ENCODE measurements at places on chromosomes 6 and 20.

GRCh38 chr6:72621291-72622093, at the start of gene KCNQ5:
TSS of gene KCNQ5 (plus strand) at chr6:72622064.
- no peak for DNase-seq

- no peak for DNase-seq
Measured at GRCh38 chr6:110542311-110543024, 66.1 kb upstream of the SLC22A16 start.

- DNase-seq: no peak
Measured at GRCh38 chr20:15817351-15817750, 755.9 kb downstream of the KIF16B start.

GRCh38 chr20:64082820-64083377, 1.3 kb downstream of the LKAAEAR1 start:
- DNase-seq: no peak

DNA sequence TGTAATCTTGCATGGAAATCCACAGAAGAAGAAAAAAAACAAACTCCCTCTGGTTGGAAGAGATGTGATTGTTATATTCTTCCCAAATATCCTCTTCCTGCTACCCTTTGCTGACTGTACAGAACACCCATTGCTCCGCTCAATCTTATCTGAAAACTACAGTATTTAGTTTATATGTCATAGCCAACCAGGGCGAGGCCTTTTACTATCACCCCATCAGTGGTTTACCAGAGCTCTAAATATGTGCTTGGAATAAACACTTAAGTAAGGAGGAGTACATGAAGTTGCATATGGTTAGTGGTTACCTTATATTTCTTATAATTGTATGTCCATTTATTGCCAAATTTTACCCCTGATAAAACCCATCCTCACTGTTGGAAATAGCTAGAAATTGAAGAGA, 12.2 kb downstream of the PRL start:
- DNase-seq: no peak

DNA sequence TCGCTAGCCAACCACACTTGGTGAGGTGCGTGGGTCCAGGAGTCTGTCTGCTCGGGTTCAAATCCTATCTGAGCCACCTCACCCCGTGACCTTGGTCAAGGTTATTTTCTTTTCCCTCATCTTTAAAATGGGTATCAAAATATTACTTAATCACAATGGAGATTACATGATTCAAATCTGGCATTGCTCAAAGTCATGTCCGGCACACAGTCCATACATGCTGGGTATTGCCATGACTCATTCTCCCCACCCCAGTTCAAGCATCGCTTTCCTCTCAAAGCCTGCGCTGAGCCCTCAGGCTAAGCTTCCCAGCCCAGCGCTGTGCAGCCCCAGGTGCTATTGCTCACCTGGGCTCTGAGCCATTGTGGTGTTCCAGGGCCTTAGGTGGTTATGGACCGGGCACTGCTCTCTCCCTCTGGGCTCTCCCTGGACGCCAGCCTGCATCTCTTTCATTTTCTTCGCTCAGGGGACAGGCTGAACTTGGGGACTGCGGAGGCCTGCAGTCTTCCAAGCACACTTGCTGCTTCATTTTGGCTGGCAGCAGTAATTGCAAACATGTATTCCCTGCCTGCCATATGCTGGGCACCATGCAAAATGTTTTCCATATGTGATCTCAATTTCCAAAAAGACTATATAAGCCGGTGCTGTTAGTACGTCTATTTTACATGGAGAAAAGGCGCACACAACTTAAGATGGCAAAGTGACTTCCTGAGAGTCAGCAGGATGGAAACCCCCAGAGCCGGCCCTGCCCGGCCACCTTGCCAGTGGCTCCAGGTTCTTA, 27.3 kb downstream of the WRNIP1 start:
- no peak for DNase-seq

DNA sequence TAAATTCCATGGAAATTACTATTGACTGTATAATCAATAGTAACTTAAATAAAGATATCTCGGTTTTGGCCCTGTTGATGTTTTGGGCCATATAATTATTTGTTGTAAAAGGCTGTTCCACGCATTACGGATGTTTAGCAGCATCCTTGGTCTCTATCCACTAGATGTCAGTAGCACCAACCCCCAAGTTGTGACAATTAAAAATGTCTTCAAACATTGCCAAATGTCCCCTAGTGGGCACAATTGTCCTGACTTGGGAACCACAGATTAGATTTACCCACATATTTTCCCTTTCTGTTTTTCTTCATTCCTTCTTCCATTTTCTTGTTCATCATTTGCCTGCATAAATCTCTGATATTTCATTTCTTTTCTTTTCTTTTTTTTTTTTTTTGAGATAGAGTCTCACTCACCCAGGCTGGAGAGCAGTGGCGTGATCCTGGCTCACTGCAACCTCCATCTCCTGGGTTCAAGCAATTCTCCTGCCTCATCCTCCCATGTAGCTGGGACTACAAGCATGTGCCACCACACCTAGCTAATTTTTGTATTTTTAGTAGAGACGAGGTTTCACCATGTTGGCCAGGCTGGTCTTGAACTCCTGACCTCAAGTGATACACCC, 13.6 kb upstream of the WFDC8 start:
- no peak for DNase-seq

GRCh38 chr6:167136376-167136775, 13.5 kb downstream of the CCR6 start:
- DNase-seq: no peak

DNA sequence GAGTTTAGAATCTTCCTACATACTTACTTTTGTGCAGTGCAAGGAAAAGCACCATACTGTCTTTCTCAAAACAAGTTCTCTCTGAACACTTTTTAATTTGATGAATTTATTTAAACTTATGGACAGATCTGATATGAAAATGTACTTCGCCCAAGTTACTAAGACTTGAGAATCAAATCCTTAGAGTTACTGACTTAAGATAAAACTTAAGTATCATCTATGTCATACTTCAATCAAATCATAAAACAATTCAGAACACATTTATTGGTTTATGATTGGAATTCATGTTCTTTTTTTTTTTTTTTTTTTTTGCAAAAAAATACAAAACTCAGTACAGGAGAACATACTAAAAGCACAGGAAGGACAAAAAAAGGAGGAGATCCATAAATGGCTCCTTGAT, 77.7 kb downstream of the MBOAT1 start:
- no peak for DNase-seq

DNA sequence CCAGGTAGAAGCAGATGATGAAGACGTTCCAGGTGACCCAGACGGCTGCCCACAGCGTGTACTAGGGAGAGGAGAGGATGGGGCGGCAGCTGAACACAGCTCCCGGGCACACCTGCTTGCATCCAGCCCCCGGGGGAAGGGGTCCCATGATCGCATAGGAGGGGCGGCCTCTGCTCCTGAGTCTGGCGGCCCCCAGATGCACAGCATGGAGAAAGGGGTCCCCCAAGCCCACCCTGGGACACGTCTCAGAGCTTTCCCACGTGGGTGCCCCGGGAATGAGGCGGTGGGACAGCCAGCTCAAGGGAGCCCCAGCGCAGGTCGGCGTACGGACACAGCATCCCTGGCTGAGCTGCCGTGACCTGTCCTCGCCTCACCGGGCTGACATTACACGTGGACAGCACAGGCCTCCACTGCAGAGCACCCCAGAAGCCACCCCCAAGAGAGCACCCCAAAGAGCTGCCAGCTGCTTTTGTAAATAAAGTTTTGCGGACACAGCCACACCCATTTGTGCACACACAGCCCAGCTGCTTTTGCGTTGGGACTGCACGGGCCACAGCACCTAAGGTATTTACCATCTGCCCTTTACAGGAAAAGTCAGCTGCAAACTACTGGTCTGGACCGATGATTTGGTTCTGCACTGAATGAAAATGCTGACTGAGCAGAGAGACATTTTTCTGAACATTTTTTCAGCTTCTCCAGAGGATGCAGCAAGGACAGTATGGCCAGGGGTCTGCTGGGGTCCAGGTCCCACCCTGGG, 5.2 kb downstream of the NKAIN4 start:
- no peak for DNase-seq
